NCI-H1417 treated with DMSO at 0.1 percent for 48 hours (cell line): ENCODE measurements at places on chromosomes 2 and 18.
A peak's percentile ranks its signal among the peaks of the same experiment; 100 is the strongest.

DNA sequence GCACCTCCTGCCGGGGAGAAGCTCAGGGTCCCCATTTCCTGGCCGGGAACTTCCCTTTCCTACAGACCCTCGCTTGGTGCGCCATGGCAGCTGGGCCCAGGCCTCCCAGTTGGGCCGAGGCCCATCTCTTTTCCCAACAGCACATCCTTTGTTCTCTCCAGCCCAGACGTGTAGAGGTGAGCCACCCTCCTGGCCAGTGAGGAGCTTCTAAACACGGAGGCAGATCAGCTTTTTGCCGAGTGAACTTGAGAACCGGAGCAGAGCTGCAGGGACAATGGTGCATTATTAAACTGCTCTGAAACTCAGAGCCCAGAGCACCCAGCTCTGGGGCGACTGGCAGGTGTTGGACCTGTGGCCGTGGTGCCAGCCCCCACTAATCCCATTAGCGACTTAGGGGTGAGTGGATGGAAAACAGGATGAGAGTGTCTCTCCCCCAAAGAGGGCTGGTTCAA, 25.4 kb downstream of the SH3BP4 start:
- no peak for DNase-seq

DNA sequence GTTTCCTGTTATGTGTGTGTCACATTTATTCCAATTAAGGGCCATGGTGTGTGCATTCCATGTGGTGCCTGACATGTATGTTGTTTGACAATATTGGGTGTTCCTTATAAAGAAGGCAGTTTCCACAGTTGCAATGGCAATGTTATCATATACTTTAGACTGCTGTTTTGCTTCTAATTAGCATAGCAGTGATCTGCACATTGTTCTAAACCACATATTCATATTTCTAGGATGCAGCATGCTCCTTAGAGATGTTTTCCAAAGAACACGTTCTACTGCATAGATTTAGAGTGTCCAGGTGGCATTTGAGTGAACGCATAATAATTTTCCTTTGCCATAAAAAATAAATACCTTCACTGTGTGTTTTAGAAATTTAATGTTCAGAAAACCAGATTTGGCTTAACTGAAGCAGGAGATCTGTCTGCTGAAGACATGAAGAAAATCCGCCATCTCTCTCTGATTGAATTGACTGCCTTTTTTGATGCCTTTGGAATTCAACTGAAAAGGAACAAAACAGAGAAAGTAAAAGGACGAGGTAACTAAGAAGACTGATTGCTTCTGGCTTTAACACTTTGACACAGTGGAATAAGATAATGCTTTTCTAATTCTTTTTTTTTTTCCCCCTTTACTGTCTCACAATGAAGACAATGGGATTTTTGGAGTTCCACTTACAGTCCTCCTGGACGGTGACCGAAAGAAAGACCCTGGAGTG, 143.7 kb downstream of the ARHGAP28 start:
- no peak for DNase-seq

GRCh38 chr18:3029215-3029952, 16.4 kb upstream of the LPIN2 start:
- no peak for DNase-seq

GRCh38 chr18:55096263-55096951, 137.1 kb upstream of the CCDC68 start:
- DNase-seq: no peak

- DNase-seq: no peak
These were observed 3.4 kb downstream of the COLEC11 start for GRCh38 chr2:3598197-3598910.

GRCh38 chr2:50645346-50645745, 386.6 kb downstream of the NRXN1 start:
- DNase-seq: no peak

DNA sequence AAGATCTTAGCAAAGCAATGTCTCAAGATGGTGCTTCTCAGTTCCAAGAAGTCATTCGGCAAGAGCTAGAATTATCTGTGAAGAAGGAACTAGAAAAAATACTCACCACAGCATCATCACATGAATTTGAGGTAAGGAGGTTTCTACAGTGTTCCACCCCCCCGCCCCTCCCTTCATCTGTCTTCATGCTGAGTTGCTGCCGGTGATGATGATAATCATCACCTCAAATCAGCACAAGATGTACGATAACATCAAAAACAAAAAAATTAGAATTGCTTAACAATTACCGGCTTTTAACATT, 14.6 kb downstream of the UGP2 start:
- DNase-seq: no peak

DNA sequence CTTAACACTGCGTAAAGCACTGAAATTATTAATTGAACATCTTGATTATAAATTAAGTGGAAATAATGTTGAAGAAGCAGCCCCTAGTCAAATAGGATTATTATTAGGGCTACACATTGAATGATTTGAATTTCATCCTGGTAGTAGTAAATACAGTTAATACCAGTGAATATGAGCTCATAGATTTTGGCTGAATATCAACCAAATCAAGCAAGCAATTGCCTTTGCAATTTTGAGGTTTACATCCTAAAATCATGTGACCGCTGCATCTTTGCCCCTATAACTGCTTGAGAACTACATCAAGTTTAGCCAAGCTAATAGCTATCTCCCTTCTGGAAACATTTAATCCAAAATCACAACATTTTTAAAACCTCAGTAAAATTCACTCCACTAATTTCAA, 801.2 kb upstream of the PIK3C3 start:
- no peak for DNase-seq

- no peak for DNase-seq
These were observed 420.3 kb downstream of the LRRTM4 start for GRCh38 chr2:77101796-77102452.

DNA sequence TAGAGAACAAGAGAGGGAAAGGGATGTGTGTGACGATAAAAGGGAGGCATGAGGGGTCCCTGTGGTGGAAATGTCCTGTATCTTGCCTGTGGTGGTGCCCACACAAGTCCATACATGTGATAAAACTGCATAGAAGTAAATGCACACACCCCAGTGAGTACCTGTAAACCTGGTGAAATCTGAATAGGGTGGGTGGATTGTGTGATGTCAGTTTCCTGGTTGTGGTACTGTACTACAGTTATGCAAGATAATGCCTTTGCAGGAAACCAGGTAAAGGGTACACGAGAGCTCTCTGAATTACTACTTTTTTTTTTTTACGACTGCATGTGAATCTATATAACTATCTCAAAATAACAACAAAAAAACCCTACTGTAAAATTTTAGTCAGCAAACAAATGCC, 22.1 kb downstream of the SERPINE2 start:
- DNase-seq: no peak

DNA sequence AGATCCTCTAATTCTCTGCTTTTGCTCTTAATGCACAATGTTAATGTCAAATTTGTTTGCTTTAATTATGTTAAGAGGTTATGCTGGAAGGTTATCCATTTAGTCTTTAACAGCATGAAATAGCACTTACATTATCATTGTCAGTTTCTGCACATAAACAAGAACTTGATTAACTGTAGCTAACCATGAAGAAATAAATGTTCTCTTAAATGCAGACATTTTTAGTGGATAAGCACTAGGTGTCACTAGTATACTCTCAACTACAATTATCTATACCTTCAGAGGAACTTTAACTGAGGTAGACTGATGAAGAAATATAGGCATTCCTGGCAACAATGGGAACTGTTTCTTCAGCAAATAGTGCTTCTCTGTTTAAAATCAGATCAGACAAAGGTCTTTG, 178.8 kb upstream of the CHST9 start:
- peak; percentile 21 for DNase-seq

DNA sequence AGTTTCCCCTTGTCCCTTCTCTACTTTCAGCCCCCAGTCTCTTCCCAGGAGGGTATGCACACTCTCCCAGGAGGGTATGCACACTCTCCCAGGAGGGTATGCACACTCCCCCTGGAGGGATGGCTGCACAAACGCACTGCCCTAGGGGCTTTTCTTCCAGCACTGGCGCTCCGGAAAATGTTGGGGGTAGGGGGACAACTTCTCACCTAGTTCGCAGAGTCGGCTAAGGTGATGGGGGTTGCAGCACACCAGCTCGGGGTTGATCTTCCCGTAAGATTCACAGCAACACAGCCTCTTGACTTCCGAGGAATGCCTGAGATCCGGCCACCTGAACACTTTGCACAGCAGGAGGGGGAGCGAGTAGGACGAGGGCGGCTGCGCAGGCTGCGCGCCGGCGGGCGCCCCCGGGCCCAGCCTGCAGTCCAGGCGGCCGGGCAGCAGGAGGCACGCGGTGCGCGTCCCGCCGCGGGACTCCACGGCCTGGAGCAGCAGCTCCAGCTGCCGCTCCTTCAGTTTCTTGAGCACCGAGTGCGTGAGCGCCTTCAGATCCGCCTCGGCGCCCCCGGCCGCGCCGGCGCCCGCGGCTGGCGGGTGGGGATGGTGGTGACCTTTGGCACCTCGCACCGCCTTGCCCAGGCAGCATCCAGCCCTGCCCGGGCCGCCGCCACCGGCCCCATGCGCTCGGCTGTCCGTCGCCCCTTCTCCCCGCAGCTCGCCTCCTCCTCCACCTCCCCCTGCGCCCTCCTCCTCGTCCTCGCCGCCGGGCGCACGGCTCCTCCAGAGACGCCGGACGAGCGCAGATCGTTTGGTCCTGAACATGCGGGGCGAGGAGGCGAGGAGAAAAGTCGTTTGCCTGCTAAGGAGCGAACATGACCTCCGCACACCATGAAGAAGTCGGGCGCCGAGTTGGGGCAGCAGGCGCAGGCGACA, 894 bp downstream of the SMAD7 start:
- peak; percentile 36 for DNase-seq

- no peak for DNase-seq
These were observed 108.7 kb downstream of the MAP3K20 start for GRCh38 chr2:173184031-173185004.

DNA sequence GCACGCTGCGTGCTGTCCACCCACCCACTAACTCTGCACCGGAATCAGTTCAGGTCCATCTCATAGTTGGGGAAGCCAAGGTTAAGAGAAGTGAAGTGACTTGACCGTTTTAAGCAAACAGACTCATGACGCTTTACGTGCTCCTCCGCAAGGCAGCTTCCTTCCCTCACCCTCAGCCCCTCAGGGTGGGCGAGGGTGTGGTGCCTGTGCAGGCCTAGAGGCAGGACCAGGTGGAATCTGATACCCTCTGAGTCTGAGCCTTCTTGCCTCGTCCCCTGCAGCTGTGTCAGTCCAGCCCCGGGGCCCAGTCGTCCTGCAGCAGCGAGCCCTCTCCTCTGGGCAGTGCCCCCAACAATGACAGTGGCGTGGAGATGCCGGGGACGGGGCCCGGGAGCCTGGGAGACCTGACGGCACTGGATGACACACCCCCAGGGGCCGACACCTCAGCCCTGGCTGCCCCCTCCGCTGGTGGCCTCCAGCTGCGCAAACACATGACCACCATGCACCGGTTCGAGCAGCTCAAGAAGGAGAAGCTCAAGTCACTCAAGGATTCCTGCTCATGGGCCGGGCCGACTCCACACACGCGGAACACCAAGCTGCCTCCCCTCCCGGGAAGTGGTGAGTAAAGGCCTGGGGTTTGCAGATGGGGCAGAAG, 250.5 kb downstream of the GLI2 start:
- no peak for DNase-seq

DNA sequence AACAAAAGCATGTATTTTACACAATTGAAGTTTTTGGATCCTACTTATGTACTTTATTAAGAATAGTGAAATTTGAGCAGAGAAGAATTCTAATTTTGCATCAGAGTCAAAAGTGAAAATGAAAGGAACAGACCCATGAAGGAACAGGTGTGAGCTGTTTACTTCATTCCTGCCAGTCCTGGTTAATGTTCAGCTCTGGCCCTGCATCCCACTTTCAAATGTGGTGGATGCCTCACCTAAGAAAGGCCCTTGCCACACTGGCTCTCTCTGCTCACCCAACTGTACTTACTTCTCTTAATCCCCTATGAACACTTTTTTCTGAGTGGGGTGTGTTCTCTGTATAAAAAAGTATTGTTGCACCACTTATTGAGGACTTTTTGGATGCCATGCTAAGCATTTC, 22.2 kb downstream of the FAM110C start:
- DNase-seq: no peak

GRCh38 chr2:215851082-215851481, 162.3 kb downstream of the MREG start:
- DNase-seq: no peak

GRCh38 chr18:7317804-7318231, 86.9 kb downstream of the LRRC30 start:
- DNase-seq: no peak

- no peak for DNase-seq
These were observed 109.6 kb upstream of the ST6GAL2 start for GRCh38 chr2:106995556-106995955.

DNA sequence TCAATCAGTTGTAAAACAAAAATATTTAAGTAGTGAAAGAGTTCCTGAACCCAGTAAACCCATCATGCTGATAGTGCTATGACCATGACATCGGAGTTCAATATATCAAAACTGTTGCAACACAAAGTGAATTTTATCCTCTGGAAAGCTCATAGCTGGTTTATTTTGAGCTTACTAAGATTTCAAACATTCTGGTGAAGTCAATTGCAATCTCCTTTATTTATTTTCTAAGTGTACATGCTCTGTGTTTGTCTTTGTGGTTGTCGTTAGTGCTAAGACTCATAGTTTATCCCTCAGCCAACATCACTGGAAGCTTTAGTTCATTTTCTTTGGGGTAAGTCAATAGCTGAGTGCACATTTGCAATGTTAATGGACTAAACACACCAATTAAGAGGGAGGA, 91.9 kb downstream of the QPCT start:
- no peak for DNase-seq

DNA sequence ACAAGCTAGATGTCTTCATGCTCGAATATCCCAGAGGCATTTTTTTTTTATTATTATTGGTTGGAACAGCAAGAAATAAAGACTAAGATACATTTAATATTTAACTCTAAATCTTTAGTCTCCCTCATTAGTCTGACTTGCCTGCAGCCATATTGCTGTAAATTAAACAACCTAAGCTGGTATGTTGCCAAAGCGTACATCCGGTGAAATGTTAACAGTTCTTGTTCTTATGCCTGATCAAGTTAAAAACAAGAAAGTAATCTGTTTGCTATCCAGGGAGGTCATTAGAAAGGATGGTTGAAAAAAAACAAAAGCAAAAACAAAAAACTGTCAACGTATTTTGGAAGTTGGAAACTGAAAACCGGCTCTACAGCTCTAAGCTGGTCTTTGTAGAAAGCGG, 125.9 kb upstream of the NABP1 start:
- DNase-seq: no peak

DNA sequence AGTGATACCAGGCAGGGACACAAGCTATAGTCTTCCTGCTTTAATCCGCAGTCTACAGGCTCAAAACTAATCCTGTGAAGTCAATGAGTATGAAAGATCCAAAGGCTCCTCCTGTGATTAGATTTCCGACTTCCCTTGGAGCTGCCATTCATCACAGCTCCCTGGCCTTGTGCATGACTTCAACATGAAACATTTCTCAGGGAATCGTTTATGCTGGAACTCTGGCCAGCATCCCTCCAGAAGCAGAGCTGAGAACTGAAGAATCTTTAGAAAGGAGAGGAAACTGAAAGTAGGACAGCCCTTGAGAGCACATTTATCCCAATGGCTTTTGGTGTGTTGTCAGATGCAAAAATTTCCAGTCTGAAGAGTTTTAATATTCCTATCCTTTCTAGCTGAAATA, 84.3 kb upstream of the SESTD1 start:
- no peak for DNase-seq
